NCI-H1930 (cell line): ENCODE measurements at places on chromosomes 16 and 17.

DNA sequence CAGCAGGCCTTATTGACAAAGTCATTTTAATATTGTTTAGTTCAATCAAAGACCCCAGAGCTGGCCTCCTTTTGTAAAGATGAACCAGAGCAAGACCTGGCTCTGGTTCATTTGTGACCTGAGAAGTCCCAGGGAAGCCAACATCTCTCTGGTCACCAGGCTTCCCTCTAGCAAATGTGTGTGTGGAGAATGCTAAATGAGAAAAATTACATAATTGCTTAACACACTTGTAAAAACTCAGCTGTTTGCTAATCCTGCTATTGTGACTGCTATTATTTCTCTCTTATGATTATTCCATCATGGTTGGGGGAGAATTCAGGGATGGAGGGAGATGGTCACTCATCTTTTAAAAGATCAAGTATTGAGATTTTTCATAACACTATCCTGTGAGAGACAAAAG is 94.3 kb upstream of the CLEC3A start:
- DNase-seq: peak; percentile 59

DNA sequence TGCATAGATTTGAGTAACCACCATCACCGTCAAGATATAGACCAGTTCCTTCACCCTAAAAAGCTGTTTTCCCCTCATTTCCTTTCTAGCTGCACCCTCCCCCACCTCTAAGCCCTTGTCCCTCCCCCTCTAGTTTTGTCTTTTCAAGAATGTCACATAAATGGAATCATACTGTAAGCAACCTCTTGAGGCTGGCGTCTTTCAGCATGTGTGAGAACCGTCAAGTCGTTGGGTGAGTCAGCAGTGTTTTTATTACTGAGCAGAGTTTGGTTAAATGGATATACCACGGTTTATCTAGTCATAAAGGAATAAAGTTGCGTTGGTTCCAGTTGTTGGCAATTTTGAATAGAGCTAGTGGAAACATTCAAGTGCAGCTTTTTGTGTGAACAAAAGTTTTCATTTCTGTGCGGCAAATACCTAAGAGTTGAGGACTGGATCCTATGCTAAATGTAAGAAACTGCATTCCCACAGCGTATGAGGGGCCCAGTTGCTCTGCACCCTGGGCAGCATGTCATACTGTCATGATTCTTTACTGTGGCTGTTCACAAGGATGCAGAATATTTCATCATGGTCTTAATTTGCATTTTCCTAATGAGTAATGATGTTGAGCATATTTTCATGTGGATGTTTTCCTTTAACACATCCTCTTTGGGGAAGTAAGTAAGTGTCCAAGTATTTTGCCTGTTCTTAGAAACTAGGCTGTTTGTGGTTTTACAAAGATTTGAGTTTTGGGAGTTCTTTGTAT is 264.3 kb downstream of the CPPED1 start:
- DNase-seq: no peak

DNA sequence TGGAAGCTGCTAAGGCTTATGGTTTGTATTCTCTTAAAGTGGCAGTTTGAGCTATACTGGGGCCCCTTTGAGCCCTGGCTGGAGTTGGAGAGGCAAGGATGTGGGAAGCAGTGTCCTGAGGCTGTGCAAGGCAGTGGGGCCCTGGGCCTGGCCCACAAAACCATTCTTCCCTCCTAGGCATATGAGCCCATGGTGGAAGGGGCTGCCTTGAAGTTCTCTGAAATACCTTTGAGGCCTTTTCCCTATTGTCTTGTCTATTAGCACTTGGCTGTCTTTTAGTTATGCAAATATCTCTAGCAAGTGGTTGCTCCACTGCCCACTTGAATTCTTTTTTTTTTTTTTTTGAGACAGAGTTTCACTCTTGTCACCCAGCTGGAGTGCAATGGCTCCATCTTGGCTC is 119.2 kb downstream of the PCTP start:
- no peak for DNase-seq

DNA sequence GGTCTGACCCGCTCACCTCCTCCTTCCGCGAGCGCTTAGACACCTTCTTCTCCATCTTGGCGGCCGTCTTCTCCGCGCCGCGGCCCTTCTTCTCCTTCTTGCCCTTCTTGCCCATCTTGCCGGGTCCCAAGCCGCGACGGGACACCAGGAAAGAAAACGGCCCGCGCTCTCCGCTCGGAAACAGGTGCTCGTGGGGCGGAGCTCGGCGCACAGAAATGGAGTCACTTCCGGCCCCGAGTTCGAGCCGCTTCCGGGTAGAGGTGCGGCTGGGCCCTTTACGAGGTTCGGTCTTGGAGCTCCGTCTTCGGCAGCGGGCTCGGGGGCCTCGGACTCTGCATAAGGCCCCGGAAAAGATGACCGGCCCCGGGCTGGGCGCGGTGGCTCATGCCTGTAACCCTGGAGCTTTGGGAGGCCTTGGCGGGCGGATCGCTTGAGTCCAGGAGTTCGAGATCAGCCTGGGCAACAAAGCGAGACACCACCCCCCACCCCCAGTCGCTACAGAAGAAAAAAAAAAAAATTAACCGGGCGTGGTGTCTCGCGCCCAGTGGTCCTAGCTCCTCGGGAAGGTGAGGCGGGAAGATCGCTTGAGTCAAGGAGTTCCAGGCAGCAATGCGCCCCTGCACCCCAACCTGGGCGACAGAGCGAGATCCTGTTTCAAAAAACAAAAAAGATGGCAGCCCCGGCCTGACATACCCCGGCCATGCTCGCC is at the start of gene KLHDC4:
TSS of gene KLHDC4 (minus strand) at position 211 of the 709 bp plus-strand sequence. CDS start at position 115, 96 bp downstream.
- DNase-seq: peak; percentile 74

DNA sequence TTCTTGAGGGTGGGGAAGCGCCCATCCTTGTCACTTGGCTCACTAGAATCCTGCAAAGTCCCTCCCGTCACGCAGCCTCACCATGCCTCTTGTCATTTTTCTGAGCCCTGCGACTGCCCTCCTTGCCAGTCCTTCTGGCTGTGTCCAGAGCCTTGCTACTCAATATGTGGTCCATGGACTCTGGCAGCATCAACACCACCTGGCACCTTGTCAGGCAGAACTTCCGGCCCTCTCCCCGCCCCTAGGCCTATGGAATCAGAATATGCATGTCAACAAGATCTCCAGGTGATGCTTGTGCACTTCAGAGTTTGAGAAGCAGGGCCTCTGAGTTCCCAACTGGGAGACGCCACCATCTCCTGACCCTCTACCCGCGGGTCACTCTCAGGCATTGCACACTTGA is 12.1 kb downstream of the PIMREG start:
- DNase-seq: no peak

GRCh38 chr17:70446446-70446845 is 277.1 kb downstream of the KCNJ2 start:
- no peak for DNase-seq

GRCh38 chr16:69031877-69032301 is 73.6 kb upstream of the HAS3 start:
- no peak for DNase-seq

GRCh38 chr16:69324013-69324531 is 6.3 kb downstream of the PDF start:
- DNase-seq: no peak

DNA sequence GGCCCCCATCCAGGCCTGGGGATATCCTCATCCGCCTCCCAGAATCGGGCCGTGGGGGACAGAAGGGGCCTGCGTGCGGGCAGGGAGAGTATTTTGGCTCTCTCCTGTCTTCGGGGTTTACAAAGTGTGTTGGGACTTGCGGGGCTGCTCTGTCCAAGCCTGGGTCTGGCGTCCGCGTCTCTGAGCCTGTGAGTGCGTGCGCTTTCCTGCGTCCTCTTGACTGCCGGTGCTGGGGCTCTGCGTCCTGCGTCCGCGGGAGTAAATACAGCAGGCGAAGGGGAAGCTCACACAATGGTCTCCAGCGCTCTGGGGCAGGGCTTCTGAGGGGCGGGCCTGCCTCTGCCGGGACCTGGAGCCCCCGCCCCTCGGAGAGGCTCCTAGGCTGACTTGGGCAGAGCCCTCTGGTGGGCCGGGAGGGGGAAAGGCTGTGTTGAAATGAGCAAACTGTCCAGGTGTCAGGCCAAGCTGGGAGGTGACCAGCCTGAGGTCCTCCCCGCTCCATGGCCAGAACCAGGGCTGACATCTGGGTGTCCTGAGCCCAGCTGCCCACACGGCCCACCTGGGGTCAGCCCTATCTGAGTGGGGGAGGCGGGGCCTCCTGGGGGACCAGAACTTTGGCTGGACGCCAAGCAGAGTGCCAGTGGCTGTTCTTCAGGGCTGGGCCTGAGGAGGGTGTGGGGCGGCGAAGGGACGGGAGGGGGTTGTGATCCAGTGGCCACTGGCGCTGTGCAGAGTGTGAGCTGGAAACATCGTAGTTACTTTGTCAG is 233.6 kb downstream of the SEC14L1 start:
- DNase-seq: no peak

- DNase-seq: no peak
These were observed 356.3 kb upstream of the SOX9 start for GRCh38 chr17:71764505-71764904.

DNA sequence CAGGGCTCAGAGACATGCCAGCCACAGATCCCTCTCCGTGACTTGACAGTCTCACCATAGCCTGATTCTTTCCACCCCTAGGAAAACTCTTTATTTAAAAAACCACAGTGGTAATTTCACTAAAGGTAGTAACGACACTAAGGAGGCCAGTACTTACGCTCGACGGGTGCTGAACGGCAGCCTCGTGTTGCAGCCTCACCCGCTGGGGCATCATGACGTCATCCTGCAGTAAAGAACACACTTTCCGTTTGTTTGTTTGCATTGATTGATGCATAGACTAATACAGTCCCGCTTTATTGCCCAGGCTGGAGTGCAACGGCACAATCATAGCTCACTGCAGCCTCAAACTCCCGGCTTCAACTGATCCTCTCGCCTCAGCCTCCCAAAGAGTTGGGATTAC is 65.1 kb upstream of the METRNL start:
- DNase-seq: no peak

DNA sequence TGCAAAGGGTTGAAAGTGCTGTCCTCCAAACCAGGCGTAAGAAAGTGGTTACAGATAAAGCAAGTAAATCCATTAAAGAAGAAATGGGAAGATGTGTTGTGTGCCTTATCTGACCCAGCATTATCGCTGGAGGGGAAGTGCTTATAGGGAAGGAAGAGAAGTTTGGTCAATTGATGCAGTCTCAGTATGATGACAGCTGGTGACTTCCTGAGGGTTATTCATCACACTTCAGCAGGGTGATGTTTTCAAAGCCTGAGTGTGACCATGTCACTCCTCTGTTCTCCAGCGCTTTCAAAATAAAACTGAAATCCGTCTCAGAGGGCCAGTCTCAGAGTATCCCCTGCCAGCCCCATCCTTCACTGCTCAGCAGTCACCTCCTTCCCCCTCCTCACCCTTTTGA is 505.4 kb upstream of the RBFOX1 start:
- no peak for DNase-seq

DNA sequence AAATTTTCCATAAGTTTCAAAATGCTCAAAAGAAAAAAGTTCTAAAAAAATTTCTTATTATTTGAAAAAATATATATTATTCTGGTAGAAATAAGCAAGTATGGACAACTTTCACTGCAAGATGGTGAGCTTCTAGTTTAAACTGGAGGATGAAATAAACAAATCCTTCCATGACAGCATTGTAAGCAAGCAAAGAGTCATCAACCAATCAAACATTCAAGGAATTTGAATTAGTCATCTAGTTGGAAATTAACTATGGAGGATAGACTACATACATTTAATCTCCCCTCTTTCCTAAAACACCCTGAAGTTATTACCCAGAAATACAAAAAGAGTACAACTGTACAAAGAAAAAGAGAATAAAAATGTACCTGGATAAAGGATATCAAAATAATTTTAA is 51.0 kb upstream of the IRX5 start:
- DNase-seq: no peak
